T-helper 1 cell (primary cell): ENCODE measurements at places on chromosomes 7 and 10.

DNA sequence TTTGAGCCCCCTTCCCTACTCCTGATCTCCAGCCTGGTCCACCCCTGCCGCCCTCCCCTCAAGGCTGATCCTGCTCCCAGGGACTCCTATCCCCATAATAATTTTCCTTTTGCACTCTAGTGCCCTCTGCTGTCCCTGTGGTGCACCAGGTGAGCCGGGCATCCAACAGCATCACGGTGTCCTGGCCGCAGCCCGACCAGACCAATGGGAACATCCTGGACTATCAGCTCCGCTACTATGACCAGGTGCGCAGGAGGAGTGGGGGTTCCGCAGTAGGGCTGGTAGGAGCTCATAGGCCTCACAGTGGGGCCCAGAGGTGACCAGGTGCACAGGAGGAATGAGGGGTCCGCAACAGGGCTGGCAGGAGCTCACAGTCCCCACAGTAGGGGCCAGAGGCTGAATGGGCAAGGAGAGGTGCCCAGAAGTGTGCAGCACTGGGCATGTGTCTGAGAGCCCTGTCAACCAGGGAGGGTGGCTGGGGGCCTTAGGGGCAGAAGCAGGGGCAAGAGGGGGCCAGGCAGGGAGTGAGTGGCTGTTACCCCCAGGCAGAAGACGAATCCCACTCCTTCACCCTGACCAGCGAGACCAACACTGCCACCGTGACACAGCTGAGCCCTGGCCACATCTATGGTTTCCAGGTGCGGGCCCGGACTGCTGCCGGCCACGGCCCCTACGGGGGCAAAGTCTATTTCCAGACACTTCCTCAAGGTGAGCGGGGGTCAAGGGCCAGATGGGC, 11.7 kb downstream of the EPHB6 start:
- no peak for DNase-seq

GRCh38 chr10:91536111-91536510, 96.8 kb downstream of the PPP1R3C start:
- no peak for DNase-seq

- DNase-seq = no peak
These were observed 39.0 kb downstream of the AP5Z1 start for GRCh38 chr7:4814433-4814832.

GRCh38 chr10:132480356-132480755, 57.2 kb upstream of the INPP5A start:
- no peak for DNase-seq

GRCh38 chr10:34305189-34305588, 509.9 kb downstream of the PARD3 start:
- DNase-seq = no peak

GRCh38 chr7:150439967-150440366, 10.5 kb upstream of the GIMAP8 start:
- no peak for DNase-seq

GRCh38 chr7:104983578-104984539, 30.1 kb upstream of the KMT2E start:
- peak; percentile 74 for DNase-seq

DNA sequence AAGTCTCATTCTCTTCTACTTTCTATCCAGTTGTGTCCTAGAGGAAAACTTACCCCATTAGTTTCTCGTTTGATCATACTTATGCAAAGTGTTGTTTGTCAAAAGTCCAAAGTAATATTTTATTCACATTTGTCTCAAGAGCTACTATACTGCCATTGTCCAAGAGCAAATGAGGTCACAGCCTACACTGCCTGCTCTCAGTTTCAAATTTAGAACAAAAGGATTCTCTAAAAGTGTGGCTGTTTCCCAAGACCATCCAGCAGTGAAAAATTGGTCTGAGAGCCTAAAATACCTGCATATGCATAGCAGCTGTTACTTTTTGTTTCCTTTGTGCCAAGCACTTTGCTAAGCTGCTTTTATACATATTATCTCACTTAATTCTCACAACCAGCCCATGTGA, 439.5 kb upstream of the NFE2L3 start:
- no peak for DNase-seq

- DNase-seq = no peak
These were observed 82.6 kb upstream of the NPTX2 start for GRCh38 chr7:98534493-98534892.

DNA sequence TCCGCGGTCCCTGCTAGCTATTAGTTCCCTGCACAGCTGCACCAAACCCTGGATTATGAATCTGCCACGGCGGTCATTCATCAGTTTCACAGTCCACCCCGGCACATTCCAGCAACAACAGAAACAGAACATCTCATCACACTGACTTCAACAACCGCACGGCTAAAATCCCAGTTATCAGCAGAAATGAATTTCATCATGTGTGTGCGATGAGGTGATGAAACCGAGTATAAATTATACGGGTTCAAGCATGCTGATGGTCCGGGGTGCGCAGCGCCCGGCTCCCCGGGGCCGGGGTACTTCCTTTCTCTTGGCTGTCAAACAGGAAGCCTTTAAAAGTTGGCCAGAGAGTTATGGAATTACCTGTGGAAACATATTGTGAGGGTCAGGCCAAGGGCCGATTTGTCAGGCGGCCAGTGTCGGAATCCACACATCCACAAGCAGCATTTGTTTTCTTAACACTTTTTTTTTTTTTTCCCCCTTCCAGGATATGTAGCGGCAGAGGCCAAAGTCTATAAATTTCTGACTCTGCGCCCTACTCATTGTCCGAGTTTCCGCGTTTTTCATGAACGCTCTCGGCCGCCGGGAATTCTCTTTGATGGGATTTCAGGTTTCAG, 420.9 kb upstream of the MGMT start:
- DNase-seq = no peak

- no peak for DNase-seq
These were observed 166.5 kb downstream of the PPP1R3A start for GRCh38 chr7:113752289-113752688.

- DNase-seq = peak; percentile 4
These were observed 539 bp upstream of the MKLN1 start for GRCh38 chr7:131327049-131327625.

GRCh38 chr10:113278221-113278620, 274.6 kb upstream of the HABP2 start:
- no peak for DNase-seq

- DNase-seq = no peak
These were observed 7.0 kb downstream of the WDR91 start for GRCh38 chr7:135204341-135204749.

DNA sequence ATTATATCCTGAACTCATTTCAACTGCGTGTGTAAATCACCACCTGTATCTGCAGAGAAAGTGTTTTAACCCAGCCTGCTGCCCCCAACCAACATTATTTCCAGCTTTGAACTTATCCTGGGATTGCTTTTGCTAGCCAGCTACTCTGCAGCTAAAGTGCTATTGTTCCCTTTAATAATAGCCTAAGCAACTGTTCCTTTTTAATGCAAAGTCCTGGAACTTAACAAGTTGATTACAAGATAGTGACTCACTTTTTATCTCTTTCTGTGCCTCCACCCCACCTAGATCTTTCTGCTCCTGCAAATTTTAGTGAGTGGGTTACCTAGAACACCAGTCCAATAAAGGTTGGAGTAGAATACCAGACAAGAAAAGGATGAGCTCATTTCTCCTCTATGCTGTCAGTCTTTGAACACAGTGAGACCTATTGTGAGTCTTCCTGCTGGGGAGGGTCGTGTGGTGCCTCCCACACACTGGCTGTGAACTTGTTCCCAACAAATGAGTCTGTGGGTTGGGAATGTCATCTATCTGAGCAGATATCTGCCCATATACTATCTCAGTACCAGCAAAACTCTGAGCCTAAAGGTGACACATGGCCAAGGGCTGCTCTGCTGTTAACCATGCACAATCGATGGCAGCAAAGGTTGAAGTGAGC, 137.7 kb downstream of the FAM204A start:
- DNase-seq = no peak

DNA sequence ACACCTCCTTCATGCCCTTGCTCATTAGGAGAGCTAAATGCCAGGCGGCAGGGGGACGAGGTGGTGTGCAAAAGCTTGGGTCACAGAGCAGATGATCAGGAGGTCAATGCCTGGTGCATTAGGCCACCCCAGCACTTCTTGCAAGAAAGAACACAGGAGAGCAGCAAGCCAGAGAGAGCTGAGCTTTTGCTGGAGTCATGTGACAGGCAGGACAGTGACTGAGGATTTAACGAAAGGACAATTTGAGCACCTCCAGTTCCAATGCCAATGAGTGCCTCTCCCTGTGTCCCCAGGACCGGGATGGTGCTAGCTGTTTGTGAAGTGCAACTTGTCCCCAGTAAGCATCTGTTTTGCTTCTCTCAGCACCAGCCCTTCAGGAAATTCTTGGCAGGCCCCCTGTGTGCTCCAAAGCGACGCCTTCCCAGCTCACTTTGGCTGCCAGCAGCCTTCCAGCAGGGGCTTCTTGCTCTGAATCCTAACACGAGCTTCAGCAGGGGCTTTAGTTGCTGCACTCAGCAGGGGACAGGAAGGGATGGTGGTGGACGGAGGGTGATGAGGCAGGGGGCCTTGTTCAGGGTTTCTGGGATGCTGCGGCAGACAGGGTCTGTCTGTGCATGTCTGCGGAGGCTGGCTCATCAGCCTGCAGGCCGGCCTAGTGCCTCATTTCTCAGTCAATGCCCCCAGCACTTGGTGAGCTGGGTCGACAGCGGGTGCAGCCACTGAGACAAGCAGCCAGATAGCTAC, 368.1 kb downstream of the RPS24 start:
- DNase-seq = no peak

DNA sequence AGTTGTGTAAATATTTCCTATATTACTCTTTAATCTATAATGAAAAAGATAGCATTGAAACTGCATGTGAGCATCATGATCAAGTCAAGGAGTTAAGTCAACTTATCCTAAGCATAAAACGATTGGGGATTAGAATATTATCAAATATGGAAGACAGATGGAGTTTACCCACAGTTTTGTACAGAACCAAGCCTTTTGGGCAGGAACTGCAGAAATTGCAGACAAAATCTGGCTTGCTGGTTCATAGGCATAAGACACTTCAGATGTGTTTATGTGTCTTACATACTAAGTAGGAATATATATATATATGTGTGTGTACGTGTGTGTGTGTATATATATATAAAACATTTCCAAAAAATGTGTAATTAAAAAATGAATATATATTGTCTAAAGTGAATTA, 375.4 kb upstream of the TPK1 start:
- no peak for DNase-seq

DNA sequence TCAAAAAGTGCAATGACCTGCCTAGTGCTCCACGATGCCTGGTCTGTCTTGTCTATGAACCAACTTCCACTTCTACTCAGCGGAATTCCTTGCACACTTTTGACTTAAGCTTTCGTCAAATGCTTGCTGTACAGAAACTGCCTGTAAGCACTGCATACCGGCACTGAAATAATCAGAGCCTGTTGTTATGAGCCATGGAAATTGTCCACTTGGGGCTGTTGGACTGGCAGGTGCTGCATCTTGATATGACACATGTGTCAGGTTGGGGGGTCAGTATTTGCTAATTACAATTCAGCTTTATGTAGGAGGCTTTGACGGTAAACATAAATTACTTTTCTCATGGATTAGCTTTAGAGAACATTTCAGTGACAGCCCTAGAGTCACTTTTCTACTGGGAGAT, 32.0 kb upstream of the KLF6 start:
- no peak for DNase-seq

GRCh38 chr7:158733775-158734494, 29.3 kb upstream of the NCAPG2 start:
- DNase-seq = no peak

DNA sequence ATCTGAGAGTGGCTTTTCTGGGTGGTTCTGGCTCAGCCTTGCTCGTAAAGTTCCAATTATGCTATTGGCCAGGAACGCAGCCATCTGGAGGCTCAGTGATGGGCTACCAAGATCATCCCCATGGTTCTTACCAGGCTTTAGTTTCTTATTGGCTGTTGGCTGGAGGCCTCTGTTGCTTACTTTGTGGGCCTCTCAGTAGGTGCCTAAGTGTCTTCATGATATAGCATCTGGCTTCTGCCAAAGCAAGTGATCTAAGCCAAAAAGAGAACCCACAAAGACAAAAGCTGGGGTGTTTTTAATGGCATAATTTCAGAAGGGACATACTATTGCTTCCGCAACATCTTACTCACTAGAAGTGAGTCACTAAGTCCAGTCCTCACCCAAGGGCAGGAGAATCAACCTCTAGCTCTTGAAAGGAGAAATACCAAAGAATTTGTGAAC, 132.0 kb upstream of the MDFIC start:
- DNase-seq = no peak

GRCh38 chr10:62813453-62813852, 2.7 kb downstream of the EGR2 start:
- DNase-seq = no peak

- no peak for DNase-seq
These were observed 69.7 kb upstream of the ANTXRL start for GRCh38 chr10:46216836-46217751.

DNA sequence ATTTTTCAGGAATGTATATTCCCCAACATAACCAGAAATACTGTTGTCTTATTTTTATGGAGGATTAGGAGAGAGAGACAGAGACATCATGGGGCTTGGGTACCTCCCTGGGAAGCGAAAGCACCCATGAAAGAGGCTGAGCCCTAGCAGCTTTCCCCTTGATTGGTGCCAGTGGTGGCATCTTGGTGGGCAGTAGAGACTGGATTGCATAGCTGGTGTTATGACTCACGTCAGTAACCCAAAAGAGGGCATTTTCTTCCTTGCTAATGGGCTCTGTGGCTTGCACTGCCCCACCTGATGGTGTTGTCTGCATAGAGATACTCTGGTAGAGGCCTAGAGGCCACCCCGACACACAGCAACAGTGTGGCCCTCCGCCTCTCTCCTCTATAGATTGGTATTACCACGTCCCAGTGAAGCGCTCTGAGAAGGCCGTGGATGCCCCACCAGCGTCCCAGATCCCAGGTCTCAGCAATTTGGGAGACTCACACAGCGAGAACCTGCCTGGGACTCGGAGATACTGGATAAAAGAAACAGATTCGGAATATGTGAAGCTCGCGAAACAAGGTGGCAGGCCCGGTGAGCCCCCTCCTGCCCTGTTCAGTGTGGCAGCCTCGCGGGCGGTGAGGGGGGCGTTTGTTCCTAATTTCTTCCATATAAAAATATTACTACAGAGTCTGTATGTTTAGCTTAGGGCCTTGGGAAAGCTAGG, 5.8 kb downstream of the C7orf57 start:
- no peak for DNase-seq

DNA sequence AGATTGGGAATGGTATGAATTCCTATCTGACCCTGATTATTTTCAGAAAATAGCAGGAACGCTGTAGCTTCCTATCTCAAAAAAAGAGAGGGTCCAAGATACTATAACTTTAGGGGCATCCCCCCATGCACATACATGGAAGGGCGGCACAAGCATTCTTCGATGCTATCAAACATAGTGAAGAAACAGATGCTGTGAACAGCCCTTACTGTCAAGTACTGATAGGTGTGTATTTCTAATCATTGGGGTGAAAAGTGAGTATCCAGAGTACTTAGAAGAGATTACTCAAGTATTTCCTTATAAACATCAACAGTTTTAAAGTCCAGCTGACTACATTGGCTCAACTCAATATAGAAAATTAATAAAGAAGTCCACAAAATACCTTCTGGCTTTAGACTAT, 17.0 kb upstream of the NUP42 start:
- DNase-seq = no peak

GRCh38 chr10:78894089-78894840, 174.5 kb upstream of the ZMIZ1 start:
- no peak for DNase-seq
